ENCODE measurements at places on chromosomes 6 and 20. TPM values are rescaled to one million over a fixed set of nuclear protein-coding genes. Genes with fewer than 3 reads are reported as not detected.

The SCUBE3 gene
- total RNA-seq: not detected

The AIF1 gene
- not detected for total RNA-seq

The EEF1A2 gene
- 0.33 TPM for total RNA-seq

The ADGRG6 gene
- total RNA-seq: 28.5 TPM

The RAET1L gene
- 2.6 TPM for total RNA-seq

The ZNF335 gene
- total RNA-seq: 13.8 TPM

The HUS1B gene
- 0.99 TPM for total RNA-seq

The DOP1A gene
- 38.0 TPM for total RNA-seq

The CCN2 gene
- 225 TPM for total RNA-seq

The ENPP4 gene
- total RNA-seq: 0.56 TPM

The RARS2 gene
- 33.8 TPM for total RNA-seq

The ZNF391 gene
- total RNA-seq: 6.5 TPM

The LGSN gene
- not detected for total RNA-seq

The MBOAT1 gene
- total RNA-seq: 8.2 TPM

The TRDN gene
- not detected for total RNA-seq

The OR2J3 gene
- total RNA-seq: not detected

- no peak for DNase-seq
Measured at GRCh38 chr20:22473293-22473692, 111.1 kb downstream of the FOXA2 start.

GRCh38 chr6:109023356-109023925 is 71.2 kb downstream of the SESN1 start:
- DNase-seq: no peak

GRCh38 chr6:9197726-9198125 is 762.4 kb upstream of the SLC35B3 start:
- DNase-seq: peak; percentile 7

GRCh38 chr6:83097204-83097603 is 29.7 kb downstream of the DOP1A start:
- no peak for DNase-seq

GRCh38 chr6:118280210-118280609 is 267.9 kb upstream of the PLN start:
- peak; percentile 6 for DNase-seq

- DNase-seq: no peak
Measured at GRCh38 chr6:119294984-119295383, 54.6 kb downstream of the MAN1A1 start.

DNA sequence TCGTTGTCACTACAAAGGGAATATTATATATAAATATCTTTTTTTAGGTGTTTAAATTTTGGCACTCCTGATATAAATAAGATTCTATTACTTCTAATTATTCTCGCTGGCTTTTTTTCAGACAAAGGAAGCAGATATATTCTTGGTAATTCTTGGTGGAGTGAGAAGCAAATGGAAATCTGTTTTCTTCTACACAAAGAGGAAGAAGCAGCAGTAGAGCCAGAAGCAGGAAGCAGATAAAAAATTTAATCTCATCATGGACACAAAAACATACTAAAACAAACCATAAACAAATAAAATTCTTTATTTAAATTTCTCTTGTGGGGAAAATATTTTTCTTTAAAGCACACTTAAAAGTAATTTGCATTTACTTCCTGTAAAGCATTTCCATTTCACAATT is 3.7 kb upstream of the KIAA0319 start:
- no peak for DNase-seq

GRCh38 chr20:32031007-32031958 is 20.8 kb upstream of the HCK start:
- peak; percentile 66 for DNase-seq

- DNase-seq: peak; percentile 58
Measured at GRCh38 chr20:57388953-57389694, 2.1 kb upstream of the RBM38 start.

- peak; percentile 63 for DNase-seq
Measured at GRCh38 chr20:63739130-63740069, at the start of gene SLC2A4RG. TSS of gene SLC2A4RG (plus strand) at chr20:63739776. CDS start at chr20:63739913, 137 bp downstream.

- DNase-seq: peak; percentile 56
Measured at GRCh38 chr6:118283766-118284165, 264.3 kb upstream of the PLN start.

DNA sequence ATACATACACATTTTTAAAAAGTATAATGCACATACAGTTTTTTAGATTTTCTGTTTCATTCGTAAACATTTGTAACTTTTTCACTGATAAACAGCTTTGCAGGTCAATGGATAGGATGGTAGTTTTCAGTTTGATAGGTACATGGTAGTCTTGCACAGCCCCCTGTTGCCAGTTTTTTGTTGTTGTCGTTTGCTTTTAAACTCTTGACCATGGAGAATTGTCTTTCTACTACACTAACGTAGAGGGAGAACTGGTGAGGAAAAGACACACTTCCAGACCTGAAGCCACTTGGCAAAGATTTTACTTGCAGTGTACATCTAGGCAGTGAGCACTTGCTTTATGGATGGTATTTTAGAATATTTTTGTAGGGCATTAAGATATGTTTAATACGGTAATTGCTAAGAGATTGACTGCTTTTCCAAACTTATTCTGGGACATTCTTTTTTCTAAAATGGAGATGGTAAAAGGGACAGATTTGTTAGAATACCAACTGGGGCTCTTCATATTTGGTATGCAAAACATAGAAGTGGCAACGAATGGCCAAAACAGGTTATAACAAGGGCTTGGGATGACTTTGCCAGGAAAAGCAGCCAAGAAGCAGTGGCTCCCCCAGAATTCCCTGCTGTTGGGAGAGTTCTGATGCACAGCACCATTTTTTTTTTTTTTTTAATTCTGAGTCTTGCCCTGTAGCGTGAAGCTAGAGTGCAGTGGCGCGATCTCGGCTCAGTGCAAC is 1.5 kb downstream of the PYGB start:
- no peak for DNase-seq

GRCh38 chr20:20426655-20426907 is 58.7 kb downstream of the INSM1 start:
- no peak for DNase-seq

DNA sequence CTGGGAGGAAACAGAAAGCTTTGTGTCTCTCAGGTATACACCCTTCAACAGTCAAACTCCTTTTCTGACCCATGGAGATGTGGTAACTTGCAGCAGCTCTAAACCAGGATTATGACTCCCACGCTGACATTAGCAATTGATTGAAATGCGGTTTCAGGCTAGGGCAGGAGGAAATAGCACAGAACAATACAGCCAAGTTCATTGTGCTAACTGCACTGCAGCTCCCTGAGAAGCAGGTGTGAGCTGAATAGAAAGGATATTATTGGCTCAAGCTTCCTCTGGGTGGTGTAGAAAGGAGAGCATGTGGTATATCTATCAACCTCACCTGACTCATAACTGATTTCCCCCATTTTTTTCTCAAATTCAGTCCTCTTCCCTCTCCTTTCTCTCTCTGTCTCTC is 612.3 kb upstream of the BTBD3 start:
- DNase-seq: peak; percentile 93

DNA sequence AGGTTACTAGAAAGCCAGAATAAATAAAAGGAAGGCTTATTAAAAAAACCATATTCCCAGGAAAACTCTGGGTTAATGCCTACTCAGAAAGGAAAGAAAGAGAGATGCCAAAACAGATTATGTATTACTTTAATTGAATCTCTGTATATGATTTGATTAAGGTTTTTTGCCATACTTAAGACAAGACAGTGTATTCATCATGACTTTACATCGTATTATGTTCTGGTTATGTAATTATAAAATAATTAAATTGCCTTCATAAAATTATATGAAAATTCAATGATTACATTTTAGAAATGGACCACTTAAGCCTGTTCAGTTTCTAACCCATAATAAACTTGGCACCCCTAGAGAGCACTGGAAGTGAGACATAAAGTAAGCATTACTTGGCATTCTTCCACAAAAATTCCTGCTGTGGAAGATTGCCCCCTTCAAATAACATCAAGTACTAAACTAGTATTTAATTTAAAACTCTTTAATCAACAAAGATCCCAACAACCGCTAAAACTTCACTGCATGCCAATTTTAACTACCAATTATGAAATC is 20.8 kb upstream of the IBTK start:
- no peak for DNase-seq

DNA sequence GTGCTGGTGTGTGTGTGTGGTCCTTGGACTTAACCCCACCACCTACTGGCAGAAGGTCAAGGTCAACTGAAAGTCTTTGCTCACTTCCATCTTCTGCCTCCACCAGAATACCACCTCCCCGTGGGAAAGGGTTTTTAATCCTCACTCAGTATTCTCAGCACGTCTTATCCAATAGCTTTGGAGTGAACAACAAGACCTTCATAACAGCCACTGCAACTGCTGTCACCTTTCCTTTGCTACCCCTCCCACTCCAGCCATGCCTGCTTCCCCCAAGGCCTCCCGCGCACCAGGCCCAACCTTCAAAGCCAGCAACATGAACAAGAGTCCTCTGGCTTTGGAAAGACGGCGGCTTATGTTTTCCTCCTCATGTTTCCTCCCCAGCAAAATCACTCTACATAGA is 787 bp upstream of the BTN2A2 start:
- no peak for DNase-seq

DNA sequence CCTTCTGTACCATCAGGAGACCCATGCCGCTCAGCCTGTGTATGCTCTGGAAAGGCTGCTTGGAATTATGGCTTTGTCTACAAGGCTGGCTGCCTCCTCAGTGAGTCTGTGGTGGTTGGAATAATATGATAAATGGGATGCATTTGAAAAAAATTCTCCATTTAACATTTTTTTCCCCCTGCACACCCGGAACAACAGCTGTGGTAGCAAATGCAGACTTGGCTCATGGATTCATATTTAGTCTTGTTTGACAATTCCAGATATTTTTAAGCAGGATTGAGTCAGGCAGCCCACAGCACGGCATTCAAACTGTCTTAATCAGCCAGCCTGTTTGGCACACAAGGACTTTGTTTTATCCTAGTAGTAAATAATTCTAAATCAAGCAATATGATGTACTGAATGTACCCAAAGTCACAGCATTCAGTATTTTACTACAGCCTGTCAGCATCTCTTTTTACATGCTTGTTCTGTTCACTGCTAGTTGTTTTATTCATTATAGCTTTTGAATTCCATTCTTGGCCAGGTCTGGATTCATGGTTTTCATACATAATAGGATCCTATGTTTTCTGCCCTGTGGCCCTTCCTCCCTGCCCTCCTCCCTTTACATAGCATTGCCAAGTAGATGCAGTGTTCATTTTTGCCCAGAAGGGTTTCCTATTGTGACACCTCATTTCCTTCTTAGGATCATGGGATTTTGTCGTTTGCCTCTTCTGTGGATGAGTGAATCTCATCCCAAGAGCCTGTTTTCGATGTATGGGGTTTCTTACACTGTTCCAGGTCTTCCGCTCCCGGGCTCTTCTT is 68.1 kb downstream of the LRRC1 start:
- peak; percentile 32 for DNase-seq

GRCh38 chr6:152534541-152534940 is 102.6 kb downstream of the SYNE1 start:
- no peak for DNase-seq

- no peak for DNase-seq
Measured at GRCh38 chr20:16609066-16609465, 35.8 kb upstream of the KIF16B start.

GRCh38 chr20:11867291-11867919 is 50.3 kb upstream of the BTBD3 start:
- peak; percentile 48 for DNase-seq

GRCh38 chr20:63009988-63010769 is 3.4 kb upstream of the BHLHE23 start:
- DNase-seq: no peak

DNA sequence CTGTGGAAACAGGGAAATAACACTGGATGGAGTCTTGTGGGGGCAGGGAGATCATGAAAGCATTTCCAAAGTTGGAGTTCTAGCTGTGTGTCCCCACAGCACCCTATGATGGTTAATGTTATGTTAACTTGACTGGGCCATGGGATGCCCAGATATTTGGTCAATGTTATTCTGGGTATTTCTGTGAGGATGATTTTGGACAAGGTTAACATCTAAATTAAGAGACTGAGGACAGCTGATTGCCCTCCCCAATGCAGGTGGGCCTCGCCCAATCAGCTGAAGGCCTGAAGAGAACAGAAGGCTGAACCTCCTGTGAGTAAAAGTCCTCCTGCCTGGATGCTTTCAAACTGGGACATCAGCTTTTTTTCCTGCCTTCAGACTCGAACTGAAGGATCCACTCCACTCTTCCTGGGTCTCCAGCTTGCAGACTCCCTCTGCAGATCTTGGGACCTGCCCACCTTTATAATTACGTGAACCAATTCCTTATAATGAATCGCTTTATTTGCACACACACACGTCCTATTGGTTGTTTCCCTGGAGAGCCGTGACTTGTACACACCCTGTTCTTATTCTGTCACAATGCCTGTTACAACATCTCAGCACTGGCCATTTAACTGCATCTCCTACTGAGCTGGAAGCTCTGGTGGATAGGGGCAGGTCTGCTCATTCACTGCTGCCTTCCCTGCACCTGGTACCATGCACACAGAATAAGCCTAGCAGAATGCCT is 99.5 kb upstream of the IYD start:
- no peak for DNase-seq
